ENCODE measurements at places on chromosomes 1 and 21.

- DNase-seq, result no peak
Observed at GRCh38 chr1:157833145-157833544, 8.5 kb downstream of the CD5L start.

DNA sequence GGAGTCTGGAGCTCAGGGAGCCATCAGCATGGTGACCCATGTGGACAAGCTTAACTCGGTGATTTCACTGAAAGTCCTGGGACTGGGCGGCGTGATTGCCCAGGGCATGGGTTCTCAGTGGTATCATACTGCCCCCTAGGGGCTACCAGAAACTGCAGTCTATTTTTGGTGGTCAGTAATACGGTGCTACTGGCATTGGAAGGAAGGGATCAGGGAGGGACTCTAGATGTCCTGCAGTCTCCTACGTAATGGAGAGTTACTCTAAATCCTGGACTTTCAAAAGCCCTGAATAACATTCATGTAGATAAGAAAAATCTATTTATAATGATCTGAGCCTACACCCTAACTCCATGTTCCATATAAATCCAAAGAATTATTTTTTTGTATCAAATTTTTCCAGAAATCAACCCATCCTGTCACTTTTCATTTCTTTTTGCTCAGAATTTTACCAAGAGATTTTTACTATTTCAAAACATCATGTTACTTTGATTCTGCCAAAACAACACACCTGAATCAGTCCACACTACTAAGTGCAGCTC lies 37.3 kb downstream of the PABPC4 start:
- DNase-seq, result peak; percentile 61

- DNase-seq, result no peak
Observed at GRCh38 chr1:228982637-228983036, 247.4 kb downstream of the RHOU start.

- no peak for DNase-seq
Observed at GRCh38 chr1:65963156-65963888, 170.6 kb downstream of the PDE4B start.

DNA sequence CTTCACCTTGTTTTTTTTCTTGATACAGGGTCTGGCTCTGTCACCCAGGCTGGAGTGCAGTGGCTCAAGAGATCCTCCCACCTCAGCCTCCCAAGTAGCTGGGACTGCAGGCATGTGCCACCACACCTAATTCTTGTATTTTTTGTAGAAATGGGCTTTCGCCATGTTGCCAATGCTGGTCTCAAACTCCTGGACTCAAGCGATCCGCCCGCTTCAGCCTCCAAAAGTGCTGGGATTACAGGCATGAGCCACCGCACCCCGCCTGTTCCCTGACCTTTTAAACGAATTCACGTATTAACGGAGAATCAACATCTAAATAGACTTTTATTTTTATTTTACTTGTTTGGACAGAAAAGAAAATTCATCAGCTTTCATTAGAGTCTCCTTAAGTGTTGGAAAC lies 104.8 kb downstream of the PGBD5 start:
- no peak for DNase-seq

GRCh38 chr1:116740746-116741145 lies 13.5 kb upstream of the CD2 start:
- DNase-seq, result no peak

- DNase-seq, result no peak
Observed at GRCh38 chr1:29343908-29344307, 107.6 kb downstream of the PTPRU start.

DNA sequence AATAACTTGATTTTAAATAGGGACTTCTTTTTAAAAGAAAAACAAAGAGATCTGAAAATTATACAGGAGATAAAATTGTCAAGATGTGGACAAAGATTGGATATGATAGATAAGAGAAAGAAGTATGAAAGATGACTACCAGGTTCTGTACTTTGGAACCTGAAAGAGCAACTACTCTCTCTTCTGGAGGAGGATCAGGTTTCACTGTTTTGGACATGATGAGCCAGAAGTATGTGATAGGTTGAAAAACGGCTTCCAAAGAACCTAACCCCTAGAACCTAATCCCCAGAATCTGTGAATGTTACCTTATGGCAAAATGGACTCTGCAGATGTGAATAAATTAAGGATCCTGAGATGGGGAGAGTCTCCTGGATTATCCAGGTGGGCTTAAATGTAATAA lies 26.2 kb downstream of the RSBN1 start:
- DNase-seq, result no peak

GRCh38 chr1:10046356-10047085 lies 13.8 kb downstream of the UBE4B start:
- no peak for DNase-seq

DNA sequence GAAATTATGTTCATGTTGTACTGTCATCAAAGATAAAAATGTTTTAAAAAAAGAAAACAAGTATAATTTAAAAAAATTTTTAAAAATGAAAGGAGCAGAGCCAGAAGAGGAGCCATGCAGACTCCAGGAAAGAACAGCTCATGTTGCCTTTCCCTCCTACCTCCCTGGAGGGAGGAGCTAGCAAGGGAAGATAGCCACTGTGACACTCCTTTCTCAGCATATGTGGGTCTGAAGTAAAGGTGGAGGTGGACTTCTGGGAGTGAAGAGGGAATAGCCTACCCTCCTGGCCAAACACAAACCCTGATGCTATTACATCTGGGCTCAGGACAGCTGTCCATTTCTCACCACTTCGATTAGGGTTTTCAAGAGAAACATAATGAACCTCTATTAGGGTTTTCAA lies 54.2 kb downstream of the SLC2A1 start:
- DNase-seq, result no peak

- no peak for DNase-seq
Observed at GRCh38 chr1:87935130-87935529, 606.5 kb downstream of the LMO4 start.

DNA sequence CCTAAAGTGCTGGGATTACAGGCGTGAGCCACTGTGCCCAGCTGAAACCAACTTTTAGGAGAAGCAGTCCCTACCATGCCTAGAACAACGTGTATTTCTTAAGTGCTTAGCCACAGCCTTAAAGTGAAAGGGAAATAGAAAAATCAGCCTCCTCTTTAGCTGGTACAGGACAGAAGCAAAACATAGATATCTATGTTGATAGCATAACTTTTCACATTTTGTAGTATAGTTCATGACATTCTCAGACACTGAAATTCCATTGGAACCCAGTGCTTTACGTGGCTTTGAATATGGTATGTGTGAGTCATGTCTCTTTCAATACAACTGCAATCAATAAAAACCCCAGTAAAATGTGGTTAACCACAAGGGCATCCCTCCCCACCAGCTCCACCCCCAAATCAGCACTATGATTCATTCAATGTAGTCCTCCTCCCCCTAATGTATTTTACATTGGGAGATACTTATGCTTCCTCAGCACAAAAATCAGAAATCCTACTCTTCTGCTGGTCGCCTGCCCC lies 32.1 kb downstream of the TGFB2 start:
- DNase-seq, result peak; percentile 39

GRCh38 chr1:84406346-84406861 lies 8.1 kb downstream of the DNASE2B start:
- DNase-seq, result no peak

DNA sequence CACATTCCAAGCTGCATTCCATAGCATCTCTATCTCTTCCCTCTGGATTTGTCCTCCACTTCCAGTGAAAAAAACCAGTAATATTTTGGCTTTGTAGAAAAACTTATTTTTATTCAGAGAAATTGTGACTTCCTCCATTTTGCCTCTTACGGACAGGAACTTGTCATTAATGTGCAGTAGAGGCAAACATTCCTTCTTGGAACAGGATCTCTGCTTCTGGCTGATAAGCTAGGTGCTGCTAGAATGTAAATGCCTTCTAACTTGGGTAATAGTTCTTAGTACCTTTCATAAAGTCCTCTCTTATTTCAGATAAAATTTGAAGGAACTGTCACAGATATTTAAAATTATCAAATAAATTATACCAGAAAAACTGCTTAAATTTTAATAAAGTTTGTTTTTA lies 707.8 kb downstream of the USP25 start:
- DNase-seq, result no peak

DNA sequence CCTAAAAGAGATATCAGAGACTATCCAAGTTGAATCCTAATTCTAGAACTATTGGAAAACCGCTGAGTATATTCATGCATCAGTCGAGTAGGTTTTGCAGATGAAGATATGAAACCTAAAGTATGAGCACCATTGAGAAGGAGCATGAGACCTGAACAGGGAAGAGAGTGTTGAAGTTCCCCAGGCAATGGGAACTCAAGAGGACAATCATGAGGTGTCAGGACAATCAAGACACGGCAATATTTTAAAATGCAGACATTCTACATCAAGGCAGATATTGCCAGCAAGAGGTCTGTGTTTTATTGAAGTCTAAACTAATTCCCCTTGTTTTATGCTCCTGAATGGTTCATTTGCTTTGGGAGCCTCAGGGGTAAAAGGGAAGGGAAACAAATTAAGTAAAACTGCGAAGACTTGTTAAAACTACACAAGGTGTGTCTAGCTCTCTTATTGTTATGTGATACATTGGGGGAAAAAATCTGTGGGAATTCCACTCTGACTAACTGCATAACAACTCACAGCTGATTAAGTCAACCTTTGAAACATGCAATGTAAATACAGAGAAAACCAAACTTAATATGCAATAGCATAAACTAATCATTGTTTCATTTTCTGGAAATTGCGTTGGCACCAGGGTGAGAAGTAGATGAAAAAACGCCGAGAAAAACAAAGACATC lies 347.9 kb upstream of the ADGRL2 start:
- DNase-seq, result no peak

DNA sequence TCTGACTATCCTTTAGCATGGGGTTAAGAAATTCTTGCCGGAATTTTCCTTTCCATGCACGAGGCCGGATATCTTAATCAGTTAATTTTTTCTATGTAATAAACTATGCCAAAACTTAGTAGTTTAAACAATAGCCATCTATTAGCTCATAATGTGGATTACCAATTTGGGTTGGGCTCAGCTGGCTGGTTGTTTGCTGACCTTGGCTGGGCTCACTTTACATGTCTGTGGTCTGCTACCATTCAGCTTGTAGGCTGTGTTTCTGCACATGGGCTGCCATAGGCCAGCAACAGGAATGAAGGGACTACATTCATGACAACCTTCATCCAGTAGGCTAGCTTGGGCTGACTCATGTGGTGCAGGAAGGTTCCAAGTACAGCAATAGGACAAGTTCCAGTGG lies 56.0 kb upstream of the NTPCR start:
- no peak for DNase-seq

- DNase-seq, result no peak
Observed at GRCh38 chr1:13911697-13912619, 212.0 kb downstream of the PRDM2 start.

DNA sequence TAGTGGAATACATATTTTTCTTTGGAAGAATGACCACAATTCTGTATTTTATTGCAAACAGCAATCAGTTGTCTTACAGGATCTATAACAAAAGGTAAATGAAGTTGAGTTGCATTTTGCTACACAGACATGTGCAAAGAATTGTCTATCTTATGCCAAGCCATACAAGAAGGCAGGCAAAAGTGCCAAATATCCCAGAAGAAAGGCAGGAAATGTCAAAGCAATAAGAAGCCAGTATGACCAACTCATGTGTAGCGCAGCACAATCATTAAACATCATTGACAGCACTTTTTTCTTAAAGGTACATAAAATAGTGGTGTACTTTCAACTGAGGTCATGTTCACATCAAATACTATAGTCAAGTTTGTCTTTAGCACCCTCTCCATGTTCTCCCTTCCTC lies 42.7 kb downstream of the NIBAN1 start:
- no peak for DNase-seq

GRCh38 chr1:10402729-10403274 lies 3.9 kb downstream of the PGD start:
- no peak for DNase-seq

GRCh38 chr1:202162418-202163280 lies 2.2 kb upstream of the PTPN7 start:
- DNase-seq, result peak; percentile 43

- no peak for DNase-seq
Observed at GRCh38 chr1:167289966-167290365, 69.3 kb downstream of the POU2F1 start.

DNA sequence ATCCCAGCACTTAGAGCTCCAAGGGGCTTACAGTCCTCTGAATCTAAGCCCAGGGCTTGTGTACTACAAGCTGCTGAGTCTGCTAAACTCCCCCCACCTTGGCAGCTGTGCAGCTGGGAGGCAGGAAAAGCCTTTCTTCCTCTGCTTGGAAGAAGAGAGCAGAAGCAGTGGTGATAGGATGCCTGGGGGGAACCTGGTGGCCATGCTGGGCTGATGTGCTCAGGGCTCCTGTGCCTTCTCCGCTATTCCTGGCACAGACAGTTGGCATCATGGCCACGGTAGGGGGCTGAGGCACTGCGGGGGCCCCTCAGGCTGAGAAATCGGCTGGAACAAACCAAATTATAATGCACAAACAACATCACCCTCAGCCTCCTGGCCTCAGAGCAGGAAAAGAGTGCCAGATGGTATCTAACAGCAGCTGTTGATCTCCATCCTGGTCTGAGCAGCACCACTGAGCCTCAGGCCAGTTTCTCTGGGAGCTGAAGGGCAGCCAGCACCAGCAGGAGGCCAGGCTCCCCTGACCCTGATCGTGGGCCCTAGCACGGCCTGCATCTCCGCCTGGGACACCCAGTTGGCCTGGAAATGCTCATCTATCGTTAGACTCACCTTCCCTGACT lies 35.8 kb downstream of the ECE1 start:
- no peak for DNase-seq

- DNase-seq, result no peak
Observed at GRCh38 chr1:9505143-9505542, 34.1 kb upstream of the SLC25A33 start.

GRCh38 chr1:183583466-183583865 lies 6.8 kb downstream of the NCF2 start:
- DNase-seq, result no peak

DNA sequence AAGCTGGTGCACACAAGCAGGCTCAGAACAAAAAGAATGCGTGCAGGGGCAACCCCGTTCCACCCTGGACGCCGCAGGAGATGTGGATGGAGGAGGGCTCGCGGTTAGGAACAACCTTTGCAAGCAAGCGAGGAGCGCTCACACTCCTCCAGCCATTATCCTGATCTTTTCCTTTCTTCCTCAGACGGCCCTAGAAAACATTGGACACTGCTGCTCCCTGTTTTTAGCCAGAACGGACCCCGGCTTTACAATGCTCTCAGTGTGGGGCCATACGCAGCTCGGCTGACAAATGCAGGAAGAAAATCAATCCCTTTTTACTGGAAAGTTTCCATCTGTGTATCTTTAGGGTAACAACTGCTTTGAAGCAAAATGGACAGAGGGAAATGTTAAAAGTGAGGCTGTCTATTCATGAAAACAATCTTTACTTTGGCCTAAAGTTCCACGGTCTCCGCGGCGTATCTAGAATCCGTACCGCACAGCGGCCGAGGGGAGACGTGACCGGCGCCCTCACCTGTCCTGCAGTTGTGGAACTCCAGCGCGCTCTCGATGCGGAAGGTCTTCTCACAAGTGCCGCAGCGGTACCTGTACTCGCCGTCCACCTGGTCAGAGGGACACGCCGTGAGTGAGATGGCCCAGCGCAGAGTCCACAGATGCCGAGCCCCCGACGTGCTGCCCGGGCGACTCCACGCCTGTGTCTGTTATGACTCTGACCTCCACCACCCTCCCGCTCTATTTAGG lies 44.0 kb downstream of the PRDM15 start:
- DNase-seq, result no peak

GRCh38 chr1:4140241-4140640 lies 240.2 kb upstream of the C1orf174 start:
- no peak for DNase-seq

- peak; percentile 57 for DNase-seq
Observed at GRCh38 chr1:155081472-155082300, 3.0 kb downstream of the EFNA3 start.

Measured in CD4-positive, alpha-beta T cell treated with Interleukin-17A for 4 hours (primary cell).